Placental epithelial cell (primary cell): ENCODE measurements at places on chromosomes 4 and X. TPM values are rescaled to one million over a fixed set of nuclear protein-coding genes. Genes with fewer than 3 reads are reported as not detected.

The PAGE2 gene
- not detected in 2 replicates for total RNA-seq

The EPHA5 gene
- total RNA-seq, result under 0.01 TPM in 1 of 2 replicates, not detected in the other

The RTL3 gene
- total RNA-seq, result not detected in 2 replicates

The HPGD gene
- total RNA-seq, result not detected in 2 replicates

The GPR143 gene
- 5.9 and 17.5 TPM in 2 replicates for total RNA-seq

The GAGE12F gene
- not detected in 2 replicates for total RNA-seq

The SPIN2B gene
- 6.1 and 8.6 TPM in 2 replicates for total RNA-seq

The CACNA1F gene
- not detected in 2 replicates for total RNA-seq

The SOWAHB gene
- 2.4 and 11.4 TPM in 2 replicates for total RNA-seq

The MUC7 gene
- not detected in 2 replicates for total RNA-seq

The PCDH10 gene
- 0.22 and 0.39 TPM in 2 replicates for total RNA-seq

The AWAT2 gene
- total RNA-seq, result not detected in 2 replicates

The ATP7A gene
- 7.3 and 10.2 TPM in 2 replicates for total RNA-seq

The CPLX1 gene
- total RNA-seq, result not detected in 2 replicates

The MORF4L2 gene
- total RNA-seq, result 1,387 and 1,919 TPM in 2 replicates

The SMPX gene
- total RNA-seq, result not detected in 2 replicates

The FDCSP gene
- total RNA-seq, result not detected in 2 replicates

The STOX2 gene
- 2.5 and 3.9 TPM in 2 replicates for total RNA-seq

The PPP2R2C gene
- total RNA-seq, result 0.39 and 0.65 TPM in 2 replicates

The ARHGAP6 gene
- 0.11 and 4.7 TPM in 2 replicates for total RNA-seq

The TSPAN7 gene
- not detected in 2 replicates for total RNA-seq

The NEXMIF gene
- under 0.01 TPM in 2 replicates for total RNA-seq

The MAGEE2 gene
- not detected in 2 replicates for total RNA-seq

The SLITRK4 gene
- 0.11 TPM in 1 of 2 replicates, not detected in the other for total RNA-seq

The TLR8 gene
- under 0.01 TPM in 1 of 2 replicates, not detected in the other for total RNA-seq

The PDS5A gene
- 68.1 and 75.0 TPM in 2 replicates for total RNA-seq

The MTNR1A gene
- not detected in 2 replicates for total RNA-seq

The IL1RAPL1 gene
- total RNA-seq, result under 0.01 TPM in 1 of 2 replicates, not detected in the other

The GC gene
- not detected in 2 replicates for total RNA-seq

The RP2 gene
- 8.6 and 12.4 TPM in 2 replicates for total RNA-seq

The ZDHHC15 gene
- total RNA-seq, result not detected in 2 replicates

The NKX3-2 gene
- total RNA-seq, result 0.39 and 0.43 TPM in 2 replicates

The GATB gene
- total RNA-seq, result 14.1 and 27.9 TPM in 2 replicates

The CSAG2 gene
- not detected in 2 replicates for total RNA-seq

The ZNF275 gene
- 6.3 and 9.0 TPM in 2 replicates for total RNA-seq

The ATP2B3 gene
- total RNA-seq, result not detected in 2 replicates

The ENPP6 gene
- total RNA-seq, result not detected in 2 replicates

The CT45A5 gene
- not detected in 2 replicates for total RNA-seq

The TEX13B gene
- total RNA-seq, result not detected in 2 replicates

The GPR50 gene
- total RNA-seq, result not detected in 2 replicates

The MAP3K15 gene
- under 0.01 TPM in 1 of 2 replicates, not detected in the other for total RNA-seq

The CXorf51A gene
- total RNA-seq, result not detected in 2 replicates

The NOCT gene
- total RNA-seq, result 13.7 and 32.8 TPM in 2 replicates

The ETDB gene
- total RNA-seq, result not detected in 2 replicates
